ENCODE measurements at places on chromosomes 7 and 10.

- DNase-seq = no peak
Measured at GRCh38 chr7:96322373-96322695, 436 bp upstream of the SLC25A13 start.

DNA sequence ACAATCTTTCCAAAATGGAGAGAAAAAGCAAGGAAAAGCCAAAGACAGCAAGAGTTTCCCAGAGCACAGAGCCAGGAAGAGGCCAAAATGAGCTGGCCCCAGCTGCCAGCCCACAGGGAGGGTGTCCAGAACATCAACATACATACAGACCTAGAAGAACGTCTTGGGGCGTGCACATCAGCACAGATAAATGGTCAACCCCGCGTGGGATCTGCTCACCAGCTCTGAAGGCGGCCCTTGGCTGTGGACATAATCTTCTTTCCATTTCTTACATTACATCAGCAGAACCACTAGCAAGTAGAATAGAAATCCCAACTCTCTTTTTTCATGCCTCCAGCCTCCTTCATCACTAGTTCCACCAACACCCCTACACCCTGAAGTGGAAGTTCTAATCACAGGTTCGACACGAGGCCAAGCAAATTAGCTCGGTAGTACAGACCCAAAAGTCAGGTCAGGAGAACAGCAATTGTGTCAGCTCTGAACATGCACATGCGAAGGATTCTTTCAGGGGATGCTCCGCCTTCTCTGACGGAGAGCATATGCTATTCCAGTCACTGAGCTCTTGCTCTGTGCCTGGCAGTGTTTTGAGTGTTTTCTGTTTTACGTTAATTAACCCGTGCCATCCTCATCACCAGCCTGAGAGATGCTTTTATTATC lies 16.4 kb downstream of the SH3PXD2A start:
- no peak for DNase-seq

DNA sequence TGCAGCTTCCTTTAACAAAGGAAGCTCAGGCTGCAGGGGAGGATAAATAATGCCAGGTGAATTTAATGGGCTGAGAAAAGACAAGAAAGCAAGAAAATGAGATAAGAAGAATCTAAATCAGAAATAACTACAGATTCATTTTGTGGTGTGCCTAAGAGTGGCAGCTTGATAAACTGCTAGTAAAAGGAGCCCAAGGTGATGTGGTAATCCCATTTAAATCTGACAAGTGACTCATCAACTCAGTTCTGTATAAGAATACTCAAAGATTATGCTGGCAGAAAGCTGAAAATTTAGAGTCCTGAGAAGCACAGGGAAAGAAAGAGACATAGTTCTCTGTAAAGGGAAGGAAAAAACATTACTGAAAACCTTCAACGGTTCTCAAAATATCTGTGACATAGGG lies 109.4 kb upstream of the PDE1C start:
- DNase-seq = no peak

DNA sequence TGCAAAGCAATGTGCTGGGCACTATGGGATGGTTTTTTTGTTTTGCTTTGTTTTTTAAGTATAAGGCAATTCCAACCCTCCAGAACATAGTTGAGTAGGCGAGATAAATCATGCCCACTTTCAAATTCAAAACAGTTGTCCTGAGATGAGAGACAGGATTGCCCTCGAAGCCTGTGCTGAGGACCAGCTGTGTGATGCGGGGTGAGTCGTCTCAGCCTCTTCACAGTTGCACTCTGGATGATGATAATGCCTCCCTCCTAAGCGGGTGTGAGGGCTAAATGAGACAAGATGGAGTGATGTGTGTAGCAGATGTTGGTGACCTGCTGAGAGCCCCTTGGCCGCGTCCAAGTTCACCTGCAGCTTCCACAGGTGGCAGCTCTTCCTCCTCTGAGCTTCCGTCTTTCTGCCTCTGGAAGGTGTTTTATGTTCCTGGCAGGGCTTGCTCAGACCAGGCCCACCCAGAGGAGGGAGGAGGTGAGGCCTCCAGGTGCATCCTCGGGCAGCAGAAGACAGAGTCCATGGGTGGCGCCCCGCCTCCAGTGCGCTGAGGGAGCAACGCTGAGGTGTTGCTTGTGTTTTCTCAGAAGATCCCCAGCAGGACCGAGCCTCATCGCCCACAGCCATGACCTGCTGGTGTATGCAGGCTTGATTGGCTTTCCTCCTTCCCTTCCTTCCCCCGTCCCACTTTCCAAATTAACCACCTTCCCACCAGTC lies 30.6 kb downstream of the ECHDC3 start:
- no peak for DNase-seq

DNA sequence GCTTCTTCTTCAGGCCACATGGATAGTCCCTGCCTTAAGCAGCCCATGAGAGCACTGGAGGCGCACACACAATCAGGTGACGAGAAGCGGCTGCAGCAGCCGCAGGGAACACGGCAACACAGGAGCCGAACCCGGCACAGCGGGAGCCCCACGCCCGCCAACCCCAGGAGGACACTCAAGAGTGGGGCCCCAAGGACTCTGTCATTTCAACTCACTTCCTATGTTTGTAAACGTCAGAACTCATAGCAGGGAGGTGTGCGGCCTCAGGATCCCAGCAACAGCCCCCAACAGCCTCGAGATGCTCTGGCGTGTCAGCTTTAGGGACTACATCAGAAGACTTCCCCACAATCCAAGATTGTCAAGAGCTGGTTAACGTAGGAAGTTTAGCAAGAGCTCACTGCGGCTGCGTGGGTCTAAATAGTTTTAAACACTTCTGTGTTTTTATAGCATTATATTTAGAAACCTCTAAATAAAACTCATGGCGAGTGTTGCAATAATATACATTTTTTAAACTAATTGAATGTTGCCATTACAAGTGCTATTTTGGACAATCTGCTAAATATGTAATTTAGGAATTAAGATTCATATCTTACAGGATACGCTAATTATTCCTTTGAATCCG lies 123.4 kb downstream of the MAD1L1 start:
- DNase-seq = no peak

DNA sequence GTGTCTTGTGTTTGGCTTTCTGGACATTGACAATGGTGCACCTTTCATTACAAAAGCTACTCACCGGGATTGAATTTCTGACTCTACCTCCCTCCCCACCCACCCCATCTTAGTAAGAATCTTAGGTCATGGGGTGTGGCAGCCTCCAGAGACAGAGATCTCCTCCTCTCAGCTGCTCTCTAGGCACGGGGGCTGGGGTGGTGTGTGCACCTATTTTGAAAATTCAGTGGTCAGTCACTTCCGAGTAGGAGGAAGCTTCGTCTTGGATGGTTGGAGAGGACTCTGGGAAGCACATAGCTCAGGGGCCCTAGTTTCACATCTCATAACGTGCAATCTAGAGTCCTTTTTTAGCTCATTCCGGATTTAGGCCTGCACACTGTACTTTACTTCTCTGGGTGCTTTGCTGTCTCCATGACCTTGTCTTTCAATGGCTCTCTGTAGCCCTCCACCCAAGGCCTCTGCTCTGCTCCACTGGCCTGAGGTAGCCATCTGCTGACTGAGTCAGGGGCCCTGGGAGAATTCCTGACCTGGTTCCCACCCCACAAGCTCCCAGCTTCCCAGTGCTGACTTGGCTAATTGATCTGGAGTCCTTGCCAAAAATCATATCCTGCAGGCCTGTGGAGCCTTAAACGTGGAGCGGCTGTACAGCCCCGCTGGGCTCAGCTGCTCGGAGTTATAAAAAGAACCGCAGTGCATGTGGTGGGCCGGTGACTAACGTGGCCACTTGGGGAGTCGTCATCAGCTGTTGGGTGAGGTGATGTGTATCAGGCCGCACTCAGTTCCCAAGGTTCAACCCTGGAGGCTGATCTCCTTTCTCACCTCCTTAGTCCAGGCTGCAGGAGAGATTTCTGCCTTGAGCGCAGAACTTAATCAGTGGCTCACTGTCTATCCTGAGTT lies 19.3 kb upstream of the ADAMTS14 start:
- no peak for DNase-seq

Measured in thymus (tissue), 14 donors.